GM20000 (cell line): ENCODE measurements at places on chromosomes 16 and 17.

DNA sequence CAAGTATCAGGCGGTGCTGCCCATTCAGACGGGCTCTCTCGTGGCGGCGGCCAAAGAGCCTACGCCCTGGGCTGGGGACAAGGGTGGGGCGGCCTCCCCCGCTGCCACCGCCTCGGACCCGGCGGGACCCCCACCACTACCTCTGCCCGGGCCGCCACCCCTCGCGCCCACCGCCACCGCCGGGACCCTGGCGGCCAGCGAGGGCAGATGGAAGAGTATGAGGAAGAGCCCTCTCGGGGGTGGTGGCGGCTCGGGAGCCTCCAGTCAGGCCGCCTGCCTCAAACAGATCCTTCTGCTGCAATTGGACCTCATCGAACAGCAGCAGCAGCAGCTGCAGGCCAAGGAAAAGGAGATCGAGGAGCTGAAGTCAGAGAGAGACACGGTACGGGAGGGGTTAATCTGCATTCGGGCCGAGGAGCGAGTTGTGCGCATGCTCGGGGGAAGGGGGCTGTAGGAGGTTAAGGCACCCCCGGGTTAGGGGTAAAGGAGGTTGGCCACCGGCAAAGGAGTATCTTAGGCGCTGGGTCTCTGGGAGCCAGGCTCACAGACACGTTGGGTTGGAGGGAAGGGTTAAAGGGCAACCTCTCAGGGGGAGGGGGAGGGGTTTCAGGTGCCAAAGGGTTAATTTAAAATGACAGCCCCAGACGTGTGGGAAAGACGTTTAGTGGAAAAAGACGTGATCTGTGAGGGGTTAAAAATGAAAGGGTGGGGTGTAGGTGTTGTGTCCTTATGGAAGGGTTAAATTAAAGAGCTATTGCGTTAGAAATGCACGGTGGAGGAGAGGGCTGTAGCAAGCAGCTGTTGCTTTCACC lies 1.4 kb downstream of the MSL1 start:
- peak; percentile 70 for DNase-seq

DNA sequence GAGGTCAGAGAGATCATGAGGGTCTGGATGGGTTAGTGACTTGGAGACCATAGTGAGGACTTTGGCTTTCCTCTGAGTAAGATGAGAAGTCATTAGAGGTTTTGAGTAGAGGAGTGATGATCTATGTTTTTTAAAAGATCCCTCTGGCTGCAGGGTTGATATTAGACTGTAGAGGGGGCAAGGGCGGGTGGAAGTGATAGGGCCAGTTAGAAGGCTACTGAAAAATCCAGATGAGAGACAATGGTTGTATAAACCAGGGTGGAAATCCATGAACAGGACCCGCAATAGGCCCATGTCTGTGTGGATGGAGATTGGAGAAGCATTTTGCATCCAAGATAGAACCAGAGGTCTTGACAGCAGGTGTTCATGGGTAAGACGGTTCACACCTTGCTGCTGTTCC lies 9.8 kb downstream of the ITGAL start:
- no peak for DNase-seq

DNA sequence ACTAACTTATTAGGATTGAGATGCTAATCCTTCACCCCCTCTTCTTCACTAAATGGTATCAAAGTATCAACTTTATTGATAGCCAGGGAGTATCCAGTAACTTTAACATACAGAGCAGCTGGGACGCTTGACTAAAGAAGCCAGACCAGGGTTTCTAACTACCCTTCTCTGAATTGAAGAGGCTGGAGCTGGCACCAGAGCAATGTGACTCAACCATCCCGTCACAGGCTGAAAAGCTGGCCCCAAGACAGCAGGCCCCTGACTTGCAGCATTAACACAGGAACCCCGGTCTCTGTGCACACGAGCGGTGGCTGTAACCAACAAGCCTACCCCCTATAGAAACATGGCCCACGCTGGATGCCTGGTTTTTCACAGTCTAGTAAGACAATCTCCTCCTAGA lies 59.8 kb downstream of the ANKFN1 start:
- no peak for DNase-seq

DNA sequence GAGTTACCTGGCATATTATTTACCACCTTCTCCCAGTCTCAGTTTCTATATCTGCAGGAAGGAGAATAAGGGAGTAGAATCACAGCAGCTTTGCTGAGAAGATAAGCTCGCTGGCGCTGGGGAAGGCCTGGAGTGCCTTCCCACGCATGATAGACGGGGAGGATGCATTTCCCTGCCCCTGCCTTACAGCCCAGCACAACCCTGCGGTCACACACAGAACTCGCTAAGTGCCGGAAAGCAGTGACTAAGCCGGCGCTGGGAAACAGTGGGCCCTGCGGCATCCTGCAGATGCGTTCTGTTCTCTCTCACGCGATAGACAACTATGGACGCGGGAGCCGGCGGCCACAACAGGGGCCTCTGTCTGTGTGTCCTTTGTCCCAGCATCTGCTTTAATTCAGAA lies 4.8 kb downstream of the CA5A start:
- DNase-seq = no peak

GRCh38 chr17:14474591-14474990 lies 173.7 kb downstream of the HS3ST3B1 start:
- DNase-seq = no peak

GRCh38 chr17:57442401-57442823 lies 186.1 kb downstream of the MSI2 start:
- DNase-seq = no peak

DNA sequence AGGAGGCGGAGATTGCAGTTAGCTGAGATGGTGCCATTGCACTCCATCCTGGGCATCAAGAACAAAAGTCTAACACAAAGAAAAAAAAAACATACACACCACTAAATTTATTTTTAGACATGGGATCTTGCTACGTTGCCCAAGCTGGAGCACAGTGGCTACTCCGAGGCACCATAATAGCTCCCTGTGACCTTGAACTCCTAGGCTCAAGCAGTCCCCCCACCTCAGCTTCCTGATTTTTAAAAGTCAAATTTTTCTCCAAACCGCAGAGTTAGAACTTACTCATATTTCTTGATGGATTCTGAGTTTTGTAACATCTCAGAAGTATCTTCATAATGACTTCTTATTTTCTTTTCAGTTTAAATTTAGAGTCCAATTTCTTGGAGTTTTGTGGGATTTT lies 3.4 kb downstream of the CMTM4 start:
- no peak for DNase-seq

DNA sequence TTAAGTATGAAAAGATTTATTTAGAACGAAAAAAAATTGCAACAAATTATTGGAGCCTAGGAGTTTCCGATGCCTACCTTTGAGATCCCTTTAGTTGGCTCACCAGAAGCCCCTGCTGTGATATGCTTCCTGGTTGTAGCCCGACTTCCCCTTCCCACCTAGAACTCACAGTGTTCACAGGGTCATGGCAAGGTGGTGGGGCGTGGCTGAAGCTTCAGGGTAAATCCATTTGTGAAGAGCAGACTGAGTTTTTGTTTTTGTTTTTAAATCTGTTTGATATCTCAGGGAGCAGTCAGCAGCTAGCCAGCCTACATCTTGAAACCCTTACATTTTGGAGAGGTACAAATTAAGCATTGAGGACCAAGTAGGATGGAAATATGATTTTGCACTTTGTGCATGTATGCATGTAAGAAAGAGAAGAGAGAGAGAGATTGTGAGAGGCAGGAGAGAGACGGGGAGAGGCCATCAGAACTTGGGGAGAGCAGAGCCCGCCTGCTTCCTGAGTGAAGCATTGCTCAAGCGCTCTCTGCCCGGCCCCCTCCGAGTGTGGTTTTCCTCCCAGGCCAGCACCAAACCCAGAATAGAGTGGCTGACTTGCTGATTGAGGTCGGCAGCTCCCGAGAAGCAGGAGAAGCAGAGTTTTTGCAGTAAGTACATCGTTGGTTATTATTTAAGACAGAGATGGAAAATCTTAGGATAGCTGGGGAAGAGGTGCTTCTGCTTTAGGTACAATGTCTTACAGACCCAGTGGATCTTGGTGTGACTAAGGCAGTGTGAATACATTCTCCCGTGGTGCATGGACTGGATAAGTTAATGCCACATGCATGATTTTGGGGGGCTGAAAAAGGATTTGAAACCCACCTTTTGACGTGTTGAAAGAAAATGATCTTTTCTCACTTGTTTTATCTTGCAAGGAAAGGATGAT lies 64.2 kb downstream of the SPECC1 start:
- DNase-seq = peak; percentile 35
